Right cardiac atrium (tissue), 5 donors: ENCODE measurements at places on chromosomes 1 and 21. TPM values are rescaled to one million over a fixed set of nuclear protein-coding genes. Genes with fewer than 3 reads are reported as not detected.

DNA sequence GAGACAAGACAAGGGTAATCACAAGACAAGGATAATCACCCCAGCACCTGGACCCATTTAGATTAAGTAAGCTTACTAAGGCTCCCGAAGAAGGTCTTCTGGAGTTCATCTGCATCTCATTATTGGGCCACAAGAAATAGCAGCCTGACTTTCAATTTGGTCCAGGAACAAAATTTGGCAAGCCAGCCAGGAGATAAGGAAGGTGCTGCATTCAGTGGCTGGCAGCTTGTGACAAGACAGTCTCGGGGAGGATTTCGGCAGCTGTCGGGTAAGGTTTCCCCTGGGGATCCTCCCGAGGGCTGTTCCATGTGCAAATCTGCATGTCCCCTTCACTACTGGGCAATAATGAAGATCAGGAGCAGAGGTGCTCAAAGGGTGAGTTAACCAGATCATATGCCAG lies 195.2 kb downstream of the FCRL5 start:
- no peak for DNase-seq

DNA sequence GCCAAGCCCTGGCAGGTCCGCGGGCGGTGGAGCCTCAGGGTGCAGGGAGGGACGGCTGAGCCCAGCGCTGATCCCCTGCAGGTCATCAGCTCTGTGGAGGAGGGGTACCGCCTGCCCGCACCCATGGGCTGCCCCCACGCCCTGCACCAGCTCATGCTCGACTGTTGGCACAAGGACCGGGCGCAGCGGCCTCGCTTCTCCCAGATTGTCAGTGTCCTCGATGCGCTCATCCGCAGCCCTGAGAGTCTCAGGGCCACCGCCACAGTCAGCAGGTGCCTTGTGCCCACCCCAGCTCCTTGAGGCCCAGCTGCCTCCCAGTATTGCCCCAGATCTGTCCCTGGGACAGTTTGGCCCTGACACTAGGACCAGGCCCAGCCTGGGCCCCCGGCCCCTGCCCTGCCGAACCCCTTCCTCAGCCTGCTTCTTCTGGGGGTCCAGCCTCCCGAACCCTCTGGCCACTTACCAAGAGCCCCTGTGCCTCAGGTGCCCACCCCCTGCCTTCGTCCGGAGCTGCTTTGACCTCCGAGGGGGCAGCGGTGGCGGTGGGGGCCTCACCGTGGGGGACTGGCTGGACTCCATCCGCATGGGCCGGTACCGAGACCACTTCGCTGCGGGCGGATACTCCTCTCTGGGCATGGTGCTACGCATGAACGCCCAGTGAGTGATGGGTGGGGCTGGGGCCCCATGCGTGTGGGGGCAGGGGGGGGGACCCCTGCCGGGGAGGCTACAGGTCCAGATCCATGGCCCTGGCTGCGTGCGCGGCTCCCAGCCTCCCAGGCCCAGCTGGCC lies 35.4 kb upstream of the C1QA start:
- DNase-seq: no peak

DNA sequence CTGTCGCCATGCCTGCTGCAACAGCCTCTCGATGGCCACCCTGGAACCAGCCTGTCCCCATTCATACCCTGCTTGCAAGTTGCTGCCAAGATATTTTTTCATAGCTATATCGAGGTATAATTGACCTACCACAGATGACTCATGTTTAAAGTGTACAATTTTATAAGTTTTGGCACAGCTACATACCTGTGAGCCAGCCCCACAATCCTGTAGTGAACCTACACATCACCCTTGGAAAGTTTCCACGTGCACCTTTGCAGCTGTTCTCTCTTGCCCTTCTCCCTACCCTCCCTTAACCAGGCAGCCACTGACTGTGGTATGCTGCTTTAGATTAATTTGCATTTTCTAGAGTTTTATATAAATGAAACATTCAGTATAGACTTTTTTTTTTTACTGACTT lies 23.0 kb upstream of the KCNJ6 start:
- no peak for DNase-seq

GRCh38 chr21:27365394-27365793 lies 398.5 kb upstream of the ADAMTS5 start:
- DNase-seq: no peak

DNA sequence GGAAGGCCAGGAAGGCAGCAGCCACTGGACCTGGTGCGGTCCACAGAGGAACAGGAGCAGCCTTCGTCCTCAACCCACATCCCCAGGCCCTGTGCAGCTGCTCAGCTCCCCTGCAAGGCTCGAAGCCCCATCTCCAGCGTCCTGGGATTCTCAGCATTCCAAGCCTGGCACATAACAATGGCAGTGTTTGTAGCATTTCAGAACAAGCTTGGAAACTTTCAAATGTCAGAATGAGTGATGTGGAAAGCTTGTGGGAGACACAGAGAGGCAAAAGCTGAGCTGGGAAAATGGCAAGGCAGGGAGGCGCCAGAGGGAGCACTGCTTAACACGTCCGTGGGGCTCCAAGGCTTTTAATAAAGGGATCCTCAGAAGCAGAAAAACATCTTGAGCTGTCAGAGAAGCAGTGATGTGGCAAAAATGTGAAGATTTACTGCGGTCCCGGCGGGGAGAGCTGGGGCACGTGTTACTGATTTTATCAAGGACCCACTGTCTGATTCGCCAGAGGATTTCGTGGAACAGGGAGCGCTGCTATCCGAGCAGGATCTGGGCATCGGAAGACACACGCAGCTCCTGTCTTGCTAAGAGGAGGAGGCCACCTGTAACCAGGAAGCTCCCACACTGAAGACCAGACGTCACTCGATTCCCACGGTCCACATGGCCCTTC lies 38.1 kb downstream of the TOMM20 start:
- DNase-seq: peak; percentile 48

DNA sequence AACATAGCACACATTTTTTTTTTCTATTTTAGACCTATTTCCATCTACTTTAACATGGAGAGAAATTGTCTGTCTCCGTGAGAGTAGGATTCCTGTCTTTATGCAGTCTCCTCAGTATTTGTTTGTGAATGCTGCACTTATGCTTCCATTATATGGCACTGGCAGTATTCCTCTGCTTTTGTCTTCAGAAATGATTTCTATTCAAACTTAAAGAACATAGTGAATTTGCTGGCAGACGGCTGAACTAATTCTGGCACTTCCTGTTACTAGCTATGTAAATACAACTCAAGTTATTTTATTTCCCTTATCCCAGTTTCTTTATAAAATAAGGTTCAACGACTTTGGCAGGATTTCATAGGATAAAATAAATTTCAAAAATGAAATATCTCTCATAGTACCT lies 45.3 kb downstream of the KCTD3 start:
- DNase-seq: no peak

- DNase-seq: no peak
These were observed 39.9 kb upstream of the KRTAP19-8 start for GRCh38 chr21:31078216-31078615.

DNA sequence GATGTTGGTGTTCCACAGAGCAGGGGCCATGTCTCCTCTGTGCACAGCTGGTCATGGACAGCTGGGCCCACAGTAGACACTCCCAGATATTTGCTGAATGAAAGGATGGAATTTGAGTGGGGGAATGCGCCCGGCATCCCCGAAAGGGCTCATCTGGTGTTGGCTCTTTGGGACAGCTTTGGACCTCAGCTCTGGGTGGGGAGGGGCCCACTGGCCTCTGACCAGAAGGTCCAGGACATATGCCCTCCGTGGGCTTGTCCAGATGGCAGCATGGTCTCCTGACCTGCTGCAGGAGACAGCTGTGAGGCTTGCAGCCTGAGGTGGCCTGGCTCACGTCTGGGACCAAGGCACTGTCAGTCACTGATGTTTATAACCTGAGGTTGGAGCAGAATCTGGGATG lies 160.4 kb upstream of the AJAP1 start:
- DNase-seq: no peak

GRCh38 chr1:42940851-42941639 lies 17.6 kb downstream of the SLC2A1 start:
- DNase-seq: peak; percentile 56

DNA sequence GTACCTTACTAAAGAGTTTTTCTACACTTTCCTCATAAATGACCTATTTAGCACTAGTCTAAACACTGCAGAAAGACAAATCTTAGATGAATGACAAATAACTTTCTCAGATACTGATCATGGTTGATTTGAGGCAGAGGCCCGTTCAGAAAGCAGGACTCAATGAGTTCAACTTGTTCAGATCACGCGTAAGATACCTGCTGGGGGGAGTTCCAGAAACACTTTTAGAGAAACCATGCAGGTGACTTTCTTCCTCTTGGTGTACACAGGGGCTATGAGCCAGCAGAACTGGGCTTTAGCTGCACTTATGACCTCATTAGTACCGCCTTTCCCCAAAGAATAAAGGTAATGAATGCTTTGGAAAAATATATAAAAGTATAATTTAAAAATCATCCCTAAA lies 38.8 kb upstream of the TTC39A start:
- DNase-seq: no peak

CADM3 gene
- 6.8 TPM for total RNA-seq

RGS18 gene
- 2.2 TPM for total RNA-seq

FCER1A gene
- total RNA-seq: 0.88 TPM

CASQ1 gene
- total RNA-seq: 11.5 TPM

ADAMTSL4 gene
- 22.6 TPM for total RNA-seq

RXRG gene
- total RNA-seq: 2.1 TPM
